ENCODE measurements at places on chromosomes 6 and 20. TPM values are rescaled to one million over a fixed set of nuclear protein-coding genes. Genes with fewer than 3 reads are reported as not detected.

DNA sequence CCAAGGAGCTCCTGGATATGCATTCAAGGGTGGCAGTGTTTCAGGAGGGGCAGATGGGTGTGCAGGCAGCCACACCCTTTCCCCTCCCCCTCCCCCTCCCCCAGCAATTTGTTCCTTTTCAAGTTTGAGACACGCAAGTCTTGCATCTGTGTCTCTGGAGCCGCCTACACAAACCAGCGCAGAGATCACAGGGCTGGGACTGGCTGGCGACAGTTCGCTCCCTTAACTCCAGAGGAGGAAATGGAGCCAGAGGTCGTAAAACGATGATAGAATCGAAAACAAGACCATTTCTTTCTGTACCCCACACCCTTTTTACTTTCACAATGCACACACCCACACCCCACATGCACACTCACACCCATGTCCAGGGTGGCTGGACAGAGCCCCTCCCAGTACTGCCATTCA is 163.1 kb downstream of the LY86 start:
- DNase-seq = no peak

GRCh38 chr6:44010411-44011349 is 116.6 kb downstream of the MRPL14 start:
- no peak for DNase-seq

DNA sequence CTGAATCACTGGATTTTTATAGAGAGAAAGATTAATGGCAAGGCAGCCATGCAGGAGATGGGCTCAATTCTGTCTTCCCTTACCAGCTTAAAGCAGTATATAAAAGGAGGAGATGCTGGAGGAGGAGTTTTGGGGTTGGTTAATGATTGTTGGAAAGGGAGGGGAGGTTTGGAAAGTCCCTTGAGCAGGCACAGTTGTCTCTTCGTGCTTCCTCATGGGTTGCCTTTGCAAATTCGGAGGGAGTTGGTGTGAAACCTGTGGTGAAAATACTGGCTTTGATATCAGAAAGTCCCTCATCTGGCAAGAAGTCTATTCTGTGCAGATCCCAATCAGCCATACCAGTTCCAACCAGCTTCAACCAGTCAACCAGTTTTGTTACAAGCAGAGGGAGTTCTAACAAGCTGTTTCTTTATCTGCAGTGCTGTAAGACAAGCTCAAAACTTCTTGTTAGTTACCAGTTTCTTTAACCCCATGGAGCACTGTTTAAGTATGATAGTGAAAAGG is 107.0 kb downstream of the HIVEP1 start:
- no peak for DNase-seq

Gene KCNG1
- 1.1 TPM for total RNA-seq

Gene OR2B6
- not detected for total RNA-seq

All from right cardiac atrium (tissue), 5 donors.